Dermis microvascular lymphatic vessel endothelial cell (primary cell): ENCODE measurements at places on chromosomes 5 and 9. TPM values are rescaled to one million over a fixed set of nuclear protein-coding genes. Genes with fewer than 3 reads are reported as not detected.

GRCh38 chr5:137113161-137113560 is 386.0 kb downstream of the SPOCK1 start:
- no peak for DNase-seq

DNA sequence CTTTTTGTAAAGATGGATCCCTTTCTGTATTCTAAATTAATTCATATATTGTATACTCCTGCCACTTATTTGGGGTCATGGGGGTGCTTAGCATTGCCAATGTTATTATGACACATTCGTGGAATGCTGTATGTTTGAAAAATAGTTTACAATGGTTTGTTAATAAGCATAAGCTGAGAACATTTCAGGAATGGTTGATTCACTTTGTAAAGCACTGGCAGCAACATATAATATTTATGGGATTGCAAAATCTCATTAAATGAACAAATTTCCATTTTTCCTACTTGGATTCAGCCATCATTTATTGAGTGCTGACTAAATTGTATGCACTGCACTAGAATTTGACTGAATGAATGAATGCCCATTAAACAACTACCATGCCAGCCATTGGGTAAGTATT is 215.2 kb upstream of the KLF4 start:
- DNase-seq: no peak

GRCh38 chr5:171712616-171713015 is 73.0 kb upstream of the SMIM23 start:
- no peak for DNase-seq

GRCh38 chr5:113065626-113066025 is 89.0 kb downstream of the DCP2 start:
- no peak for DNase-seq

- DNase-seq: no peak
These were observed 154.0 kb downstream of the FBN2 start for GRCh38 chr5:128384068-128384467.

DNA sequence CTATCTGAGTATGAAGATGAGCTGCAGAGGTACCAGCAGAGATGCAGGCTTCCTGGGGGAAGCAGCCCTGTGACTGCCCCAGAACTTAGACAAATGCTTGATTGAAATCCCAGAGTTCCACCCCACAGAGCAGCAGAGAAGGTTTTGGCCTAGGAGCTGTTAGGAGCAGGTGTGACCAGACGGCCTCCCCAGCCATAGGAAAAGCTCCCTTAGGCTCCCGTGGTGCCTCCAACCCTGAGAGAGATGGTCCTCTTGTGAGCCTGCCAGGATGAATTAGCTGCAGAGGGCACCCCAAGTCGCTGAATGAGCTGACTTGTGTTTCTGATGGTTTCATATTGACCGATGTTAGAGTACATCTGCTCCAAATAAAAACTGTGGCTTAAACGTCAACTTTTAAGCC is 22.1 kb downstream of the NTRK2 start:
- DNase-seq: no peak

GRCh38 chr5:132471151-132471907 is 19.2 kb downstream of the IRF1 start:
- no peak for DNase-seq

DNA sequence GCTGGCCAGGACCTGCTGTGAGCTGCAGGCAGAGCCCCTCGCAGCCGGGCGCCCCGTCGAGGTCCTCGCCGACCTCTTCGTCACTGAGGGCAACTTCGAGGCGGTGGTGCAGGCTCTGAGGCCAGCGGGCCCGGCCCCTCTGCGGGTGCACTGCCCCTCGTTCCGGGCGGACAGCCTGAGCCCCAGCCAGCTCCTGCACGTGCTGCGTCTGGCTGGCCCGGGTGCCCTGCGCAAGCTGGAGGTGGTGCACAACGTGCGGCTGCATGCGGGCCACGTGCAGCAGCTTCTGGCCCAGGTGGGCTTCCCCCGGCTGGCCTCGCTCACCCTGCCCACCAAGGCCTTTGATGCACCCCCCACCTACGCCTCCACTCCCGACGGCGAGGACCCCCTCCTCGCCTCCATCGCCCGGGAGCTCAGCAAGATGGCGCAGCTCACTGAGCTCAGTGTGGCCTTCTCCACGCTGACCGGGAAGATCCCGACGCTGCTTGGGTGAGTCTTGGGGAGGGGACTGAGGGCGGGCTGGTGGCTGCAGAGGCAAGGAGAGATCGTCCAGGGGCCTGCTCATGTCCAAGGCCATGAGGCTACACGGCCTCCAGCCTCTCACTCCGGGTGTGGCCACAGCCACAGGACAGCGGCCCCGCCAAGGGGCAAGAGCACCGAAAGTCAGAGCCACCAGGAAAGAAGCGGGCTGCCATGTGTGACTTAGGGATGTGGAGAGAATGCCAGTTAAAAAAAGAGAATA is 825 bp downstream of the LRRC14B start:
- no peak for DNase-seq

- no peak for DNase-seq
These were observed 482 bp upstream of the TDRD7 start for GRCh38 chr9:97411440-97411788.

- DNase-seq: no peak
These were observed 61.6 kb downstream of the SAXO1 start for GRCh38 chr9:18971404-18971803.

GRCh38 chr9:92745331-92745730 is 19.3 kb downstream of the BICD2 start:
- no peak for DNase-seq

GADD45G gene
- total RNA-seq: under 0.01 and 0.13 TPM in 2 replicates

SPINK4 gene
- total RNA-seq: not detected in 2 replicates

PAPPA gene
- under 0.01 TPM in 2 replicates for total RNA-seq
